Activated CD4-positive, alpha-beta T cell treated with anti-CD3 and anti-CD28 coated beads for 1 hour (primary cell): ENCODE measurements at places on chromosomes 3 and 15.
A peak's percentile ranks its signal among the peaks of the same experiment; 100 is the strongest.

GRCh38 chr3:155184011-155184410, 103.9 kb downstream of the MME start:
- no peak for DNase-seq

DNA sequence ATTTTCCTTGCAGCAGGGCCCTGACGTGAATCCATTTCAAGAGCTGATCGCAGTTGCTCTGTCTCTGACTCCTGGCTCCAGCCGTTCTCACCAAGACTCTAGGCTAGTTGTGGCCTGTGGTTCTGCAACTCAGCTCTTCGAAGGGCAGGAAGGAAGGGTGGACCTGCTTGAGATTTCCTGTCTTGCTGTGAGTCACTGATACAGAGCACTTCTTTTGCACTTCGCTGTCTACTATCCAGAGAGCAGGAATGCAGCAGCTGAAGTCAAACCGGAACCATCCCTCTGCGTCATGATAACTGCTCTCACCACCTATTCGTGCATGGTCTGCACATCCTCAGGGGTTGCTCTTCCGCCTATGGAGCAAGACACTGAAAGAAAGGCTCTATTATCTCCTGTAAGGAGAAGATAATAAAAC, 59.7 kb downstream of the RAP2B start:
- peak; percentile 63 for DNase-seq

DNA sequence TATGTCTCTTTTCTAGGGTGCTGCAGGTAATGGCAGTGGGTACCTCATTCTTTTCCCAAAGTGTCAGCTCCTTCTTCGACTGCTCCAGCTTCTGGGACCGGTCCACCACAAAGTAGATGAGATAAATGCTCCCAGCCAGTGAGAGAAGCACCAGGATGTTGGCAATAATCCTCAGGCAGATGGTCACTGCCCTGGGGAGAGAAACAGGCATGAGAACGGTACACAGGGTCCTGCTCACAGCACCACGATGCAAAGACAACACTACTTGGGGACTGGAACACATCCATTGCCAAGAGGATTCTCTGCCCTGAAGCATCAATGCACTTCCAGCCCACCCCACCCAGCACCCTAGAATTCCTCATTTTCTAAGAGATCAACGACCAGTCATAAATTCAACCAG, 22.4 kb downstream of the TMC3 start:
- no peak for DNase-seq

DNA sequence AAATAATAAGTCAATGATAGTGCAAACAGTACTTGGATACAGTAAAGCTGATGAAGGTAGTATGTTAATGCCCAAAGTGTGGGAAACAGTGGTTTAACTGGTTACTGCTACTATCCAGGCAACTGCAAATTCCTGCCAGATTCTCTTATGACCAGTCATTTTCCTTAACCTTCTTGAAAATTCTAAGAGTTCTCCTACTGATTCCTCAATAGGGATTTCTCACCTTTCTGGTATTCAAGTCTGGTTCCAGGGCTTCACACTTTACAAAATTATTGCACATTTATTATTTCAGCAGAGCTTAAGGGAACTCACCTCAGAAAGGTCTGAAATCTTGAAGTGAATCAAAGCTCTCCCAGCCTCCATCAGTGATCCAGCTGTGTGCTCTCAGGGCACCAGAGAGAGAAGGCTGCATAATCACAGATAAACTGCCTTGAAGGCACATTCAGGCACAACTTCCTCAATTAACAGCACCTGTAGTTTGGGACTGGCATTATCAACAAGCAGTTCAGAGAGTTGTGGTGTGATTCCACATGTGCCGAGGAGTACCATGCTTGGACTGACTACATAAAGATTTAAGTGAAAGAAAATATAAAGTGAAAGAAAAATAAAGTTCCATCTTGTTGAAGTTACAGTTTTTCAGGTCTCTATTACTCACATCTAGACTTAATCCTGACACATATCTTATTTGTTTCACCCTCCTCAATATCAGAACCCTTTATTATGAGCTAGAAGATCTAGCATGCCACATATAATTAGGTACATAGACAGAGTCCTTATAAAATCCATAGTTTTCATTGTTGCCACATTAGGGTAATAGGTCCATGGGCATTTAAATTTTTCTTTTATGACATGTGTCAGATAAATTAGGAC, 59.5 kb upstream of the TIPARP start:
- no peak for DNase-seq

DNA sequence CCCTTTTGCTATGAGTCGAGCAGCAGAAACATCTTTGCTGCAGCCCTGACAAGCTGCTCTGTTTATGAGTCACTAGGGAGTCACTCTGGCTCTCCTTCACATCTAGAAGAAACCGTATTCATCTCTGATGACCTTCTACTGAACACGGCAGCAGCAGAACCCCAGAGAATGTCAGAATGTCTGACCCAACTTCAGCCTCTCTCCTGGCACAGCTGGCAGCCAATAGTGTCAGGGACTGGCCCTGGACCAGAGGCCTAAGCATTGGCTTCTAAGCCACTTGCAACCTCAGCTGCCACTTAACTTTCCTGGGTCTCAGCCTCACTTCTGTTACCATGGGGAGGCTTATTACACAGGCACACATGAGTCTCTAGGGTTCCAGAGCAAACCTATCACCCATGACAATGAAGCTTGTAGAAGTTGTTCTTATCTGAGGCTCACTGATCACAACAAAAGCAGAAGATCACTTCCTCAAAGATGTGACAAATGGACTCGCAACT, 184.1 kb upstream of the TLE3 start:
- DNase-seq: no peak

GRCh38 chr15:65801229-65801805, 9.2 kb upstream of the DENND4A start:
- DNase-seq: no peak

DNA sequence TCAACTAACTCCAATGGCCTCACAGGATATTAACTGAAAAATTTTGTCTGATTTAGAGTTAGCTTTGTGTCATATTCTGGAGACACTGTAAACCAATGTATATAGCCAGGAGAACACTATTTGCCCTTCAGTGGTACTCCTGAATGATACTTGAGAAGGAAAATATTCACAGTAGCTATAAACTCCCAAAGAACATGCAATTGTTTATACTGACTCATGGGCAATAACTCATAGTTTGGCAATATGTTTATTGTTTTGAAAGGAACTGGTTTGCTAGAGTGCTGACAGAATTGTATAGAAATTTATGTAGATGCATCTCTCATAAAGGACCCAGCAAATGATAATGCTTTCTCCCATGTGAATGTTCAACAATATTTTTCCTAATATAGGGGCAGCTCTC, 537.6 kb downstream of the PLOD2 start:
- no peak for DNase-seq

DNA sequence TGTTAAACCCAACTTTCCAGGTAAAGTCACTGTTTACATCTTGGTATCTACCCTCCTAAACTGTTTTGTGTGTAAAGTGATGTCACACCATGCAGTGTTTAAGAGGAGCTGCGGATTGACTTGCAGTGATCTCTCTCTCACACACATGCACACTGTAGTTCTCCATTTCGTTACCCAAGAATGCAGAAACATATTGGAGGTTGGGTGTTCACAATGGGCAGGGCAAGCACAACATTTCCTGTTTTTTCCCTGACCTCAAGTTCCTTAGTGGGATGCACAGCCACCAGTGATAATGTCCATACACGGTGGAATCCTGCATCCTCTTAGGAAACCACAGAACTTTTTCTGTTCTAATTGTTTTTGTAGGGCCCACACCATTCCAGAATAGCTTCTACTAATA, 85.3 kb upstream of the CFAP20DC start:
- DNase-seq: no peak
